A172 (cell line): ENCODE measurements at places on chromosomes 11 and 22. TPM values are rescaled to one million over a fixed set of nuclear protein-coding genes. Genes with fewer than 3 reads are reported as not detected.

Gene SYT7
- total RNA-seq: 0.12 and 0.26 TPM in 2 replicates

DNA sequence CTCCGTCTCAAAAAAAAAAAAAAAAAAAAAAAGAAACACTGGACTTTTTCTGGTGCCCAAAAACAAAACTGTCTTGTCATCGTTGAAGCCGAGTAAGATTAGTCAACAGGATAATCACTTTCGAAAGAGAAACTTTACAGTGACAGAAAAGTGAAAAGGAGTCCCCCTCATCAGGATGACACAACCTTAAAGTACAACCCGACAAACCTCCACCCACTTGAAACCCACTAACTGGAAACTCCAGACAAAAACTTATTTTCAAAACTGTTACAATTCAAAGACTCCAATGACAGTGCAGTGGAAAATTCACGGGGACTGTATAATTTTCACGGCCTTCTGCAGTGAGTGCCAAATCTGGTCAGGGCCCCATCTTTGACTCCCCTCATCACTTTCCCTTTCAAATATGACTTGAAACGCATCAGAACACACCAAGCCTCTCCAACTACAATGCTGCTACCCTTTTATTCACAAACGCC, 1.3 kb downstream of the DENND5A start:
- peak; percentile 23 for DNase-seq

DNA sequence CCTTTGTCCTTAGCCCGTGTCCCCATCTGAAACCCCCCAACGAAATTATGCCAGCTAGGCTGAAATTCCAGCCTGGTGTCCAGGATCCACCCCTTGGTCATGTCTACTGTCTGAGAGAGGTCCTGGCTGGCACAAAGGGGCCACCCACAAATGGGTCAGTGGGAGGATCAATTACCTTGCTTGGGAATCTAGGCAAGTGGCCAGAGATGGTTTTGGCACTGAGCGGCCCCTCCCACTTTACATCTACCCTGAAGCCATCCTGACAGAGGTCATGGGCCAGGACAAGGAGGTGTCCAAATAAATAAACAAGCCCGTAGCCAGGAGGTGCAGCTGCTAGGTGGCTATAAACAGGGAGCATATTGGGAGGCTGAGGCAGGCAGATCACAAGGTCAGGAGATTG, 311.5 kb downstream of the MN1 start:
- no peak for DNase-seq

GRCh38 chr11:115963156-115963555, 458.9 kb upstream of the CADM1 start:
- DNase-seq: no peak

Gene EI24
- total RNA-seq: 76.4 and 81.6 TPM in 2 replicates

GRCh38 chr11:26777372-26777808, 55.5 kb upstream of the SLC5A12 start:
- no peak for DNase-seq

GRCh38 chr11:35029979-35030682, 108.8 kb upstream of the CD44 start:
- DNase-seq: peak; percentile 89

Gene SPA17
- total RNA-seq: 30.9 and 37.5 TPM in 2 replicates

- DNase-seq: no peak
Observed at GRCh38 chr11:196786-197731, 4.2 kb downstream of the SCGB1C1 start.

Gene P4HA3
- 0.48 and 1.5 TPM in 2 replicates for total RNA-seq

Gene MUC15
- total RNA-seq: 7.1 and 9.4 TPM in 2 replicates
